Stimulated activated CD4-positive, alpha-beta T cell treated with anti-CD3 and anti-CD28 coated beads, Interleukin-4, amount 100 ng/mL, for 48 hours (primary cell): ENCODE measurements at places on chromosomes 7 and 10.

- no peak for DNase-seq
These were observed 52.6 kb downstream of the INPP5A start for GRCh38 chr10:132590094-132590751.

GRCh38 chr7:81294897-81295515 lies 376.2 kb upstream of the SEMA3C start:
- no peak for DNase-seq

DNA sequence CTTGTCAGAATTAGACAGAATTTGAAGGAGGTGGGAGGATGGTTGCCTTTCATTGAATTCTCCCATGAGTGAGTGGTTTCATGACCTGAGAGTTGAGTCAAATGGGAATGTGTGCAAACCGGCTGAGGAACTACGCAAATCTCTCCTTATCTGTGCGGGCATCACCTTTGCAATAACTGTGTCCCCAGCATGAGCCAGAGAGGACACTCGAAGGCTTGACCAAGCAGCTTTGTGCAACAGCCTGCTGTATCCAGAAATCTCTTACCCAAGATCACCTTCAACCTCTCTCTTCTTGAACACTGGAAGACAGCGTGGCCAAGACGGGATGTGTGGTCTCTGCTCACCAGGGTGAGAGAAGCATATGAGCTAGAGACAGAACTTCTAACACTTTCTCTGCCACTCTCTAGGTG lies 93.8 kb upstream of the IKZF1 start:
- DNase-seq, result no peak

GRCh38 chr7:31373337-31374289 lies 33.1 kb upstream of the NEUROD6 start:
- DNase-seq, result no peak

DNA sequence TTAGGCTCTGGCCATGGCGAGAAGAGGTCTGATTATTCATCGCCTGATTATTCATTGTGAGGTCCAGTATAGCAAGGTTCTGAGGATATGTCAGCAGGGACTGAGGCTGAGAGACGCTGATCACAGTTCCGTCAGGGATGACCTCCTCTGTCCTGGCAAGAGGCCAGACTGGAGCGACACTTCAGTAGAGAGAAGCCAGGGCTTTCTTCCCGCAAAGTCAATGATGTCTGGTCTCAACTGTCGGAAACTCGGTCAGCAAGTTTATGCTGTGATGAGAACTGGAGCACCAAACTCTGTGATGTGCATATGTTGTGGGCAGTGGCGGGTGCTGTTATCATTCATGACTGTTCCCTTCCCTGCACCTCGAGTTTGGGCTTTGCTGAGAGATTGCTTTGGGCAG lies 29.0 kb upstream of the GNA12 start:
- DNase-seq, result no peak
